Amniotic epithelial cell (primary cell): ENCODE measurements at places on chromosomes 5 and 9.

DNA sequence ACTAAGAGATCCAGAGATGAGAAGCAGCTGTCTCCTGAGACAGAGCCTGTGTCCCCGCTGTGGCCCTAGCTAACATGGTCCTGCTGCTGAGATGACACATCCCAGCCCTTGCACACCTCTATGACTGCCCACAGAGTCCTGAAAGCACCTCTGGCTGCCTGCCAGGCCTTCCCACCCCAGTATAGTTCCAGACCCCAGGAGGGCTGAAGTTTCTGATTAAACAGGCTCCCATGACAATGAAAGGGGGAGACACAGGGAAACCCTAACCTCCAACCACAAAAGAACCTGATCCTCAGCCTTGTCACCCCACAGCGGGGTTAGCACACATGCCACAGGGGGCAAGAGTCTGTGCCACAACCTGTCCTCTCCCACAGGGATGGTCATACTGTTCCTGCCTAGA, 15.6 kb downstream of the CIZ1 start:
- DNase-seq = no peak

DNA sequence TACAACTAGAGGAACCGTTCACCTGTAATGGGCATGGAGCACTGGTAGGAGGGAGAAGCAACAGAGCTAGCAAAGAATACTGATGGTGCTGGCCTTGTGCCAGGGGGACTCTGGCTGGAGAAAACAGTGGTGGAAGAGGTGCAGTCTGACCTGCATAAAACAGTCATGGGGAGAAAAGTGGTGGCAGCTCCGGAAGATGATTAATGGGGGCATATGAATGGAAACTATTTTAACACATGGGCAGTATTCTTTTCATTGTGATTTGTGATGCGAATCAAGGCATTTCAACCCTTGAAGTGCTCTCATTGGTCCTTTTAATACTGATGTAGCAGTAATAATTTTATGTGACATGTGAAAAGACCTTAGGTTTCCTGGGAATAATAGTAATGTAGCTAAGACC, 219.6 kb downstream of the ADAMTS6 start:
- peak; percentile 9 for DNase-seq

DNA sequence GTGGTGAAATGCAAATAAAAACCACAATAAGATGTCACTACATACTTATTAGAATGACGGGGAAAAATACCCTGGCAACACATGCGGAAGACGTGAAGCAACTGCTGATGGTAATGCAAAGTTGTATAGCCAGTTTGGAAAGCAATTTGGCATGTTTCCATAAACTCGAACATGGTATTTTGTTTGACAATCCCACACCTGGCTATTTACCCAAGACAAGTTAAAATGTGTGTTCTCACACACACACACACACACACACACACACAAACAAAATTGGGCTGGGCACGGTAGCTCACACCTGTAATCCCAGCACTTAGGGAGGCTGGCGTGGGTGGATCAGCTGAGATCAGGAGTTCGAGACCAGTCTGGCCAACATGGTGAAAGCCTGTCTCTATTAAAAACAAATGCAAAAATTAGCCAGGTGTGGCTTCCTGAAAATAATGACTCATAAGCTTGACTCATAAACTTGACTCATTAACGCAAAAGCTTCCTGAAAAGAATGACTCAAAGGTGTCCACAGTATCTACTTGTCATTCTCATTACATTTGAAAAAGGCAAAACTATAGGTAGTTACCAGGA, 456.5 kb downstream of the CDH18 start:
- DNase-seq = peak; percentile 27

GRCh38 chr9:131810351-131811170, 70.7 kb upstream of the RAPGEF1 start:
- no peak for DNase-seq

GRCh38 chr5:59158637-59159391, 575.9 kb downstream of the RAB3C start:
- DNase-seq = no peak

DNA sequence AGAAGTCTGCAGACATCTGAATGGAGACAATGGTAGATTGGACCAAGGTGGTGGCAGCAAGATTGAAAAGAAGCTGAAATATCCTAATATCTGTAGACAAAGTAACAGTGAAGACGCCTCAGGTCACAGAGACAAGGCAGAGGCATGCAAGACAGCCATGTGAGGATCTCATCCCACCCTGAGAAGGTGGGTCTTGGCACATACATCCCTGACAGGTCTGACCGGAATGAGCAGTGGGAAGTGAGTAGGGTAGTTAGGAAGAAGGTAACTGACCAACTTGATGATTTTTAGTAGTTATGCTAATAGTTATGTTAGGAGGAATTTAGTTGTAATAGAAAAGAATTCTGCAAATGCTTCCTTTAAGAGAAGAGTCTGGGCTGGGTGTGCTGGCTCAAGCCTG, 229.6 kb downstream of the NDUFS4 start:
- DNase-seq = no peak

- no peak for DNase-seq
These were observed 35.8 kb upstream of the ATP10B start for GRCh38 chr5:160887780-160888179.

GRCh38 chr9:132488626-132489025, 78.6 kb downstream of the CFAP77 start:
- no peak for DNase-seq

DNA sequence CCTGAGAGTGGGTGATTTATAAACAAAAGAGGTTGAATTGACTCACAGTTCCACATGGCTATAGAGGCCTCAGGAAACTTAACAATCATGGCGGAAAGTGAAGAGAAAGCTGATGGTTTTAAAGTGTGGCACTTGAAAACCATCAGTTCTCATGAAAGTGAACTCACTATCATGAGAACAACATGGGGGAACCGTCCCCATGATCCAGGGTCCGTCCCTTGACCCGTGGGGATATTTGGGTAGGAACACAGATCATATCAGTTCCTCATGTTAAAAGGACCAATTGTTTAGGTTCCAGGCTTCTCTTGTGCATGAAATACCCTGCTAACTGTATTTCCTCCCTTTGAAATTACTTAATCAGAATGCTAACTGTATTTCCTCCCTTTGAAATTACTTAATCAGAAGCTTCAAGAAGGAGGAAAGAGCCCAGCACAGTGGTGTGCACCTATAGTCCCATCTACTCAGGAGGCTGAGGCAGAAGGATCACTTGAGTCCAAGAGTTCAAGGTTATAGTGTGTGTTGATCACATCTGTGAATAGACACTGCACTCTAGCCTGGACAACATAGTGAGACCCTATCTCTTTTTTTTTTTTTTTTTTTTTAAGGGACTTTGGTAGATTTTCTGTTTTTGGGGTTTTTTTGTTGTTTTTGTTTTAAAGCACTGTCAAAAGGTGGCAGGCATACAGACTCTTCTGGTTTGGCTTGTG, 24.8 kb downstream of the TTC1 start:
- DNase-seq = no peak

- peak; percentile 69 for DNase-seq
These were observed 40.3 kb upstream of the SVEP1 start for GRCh38 chr9:110619831-110620230.

DNA sequence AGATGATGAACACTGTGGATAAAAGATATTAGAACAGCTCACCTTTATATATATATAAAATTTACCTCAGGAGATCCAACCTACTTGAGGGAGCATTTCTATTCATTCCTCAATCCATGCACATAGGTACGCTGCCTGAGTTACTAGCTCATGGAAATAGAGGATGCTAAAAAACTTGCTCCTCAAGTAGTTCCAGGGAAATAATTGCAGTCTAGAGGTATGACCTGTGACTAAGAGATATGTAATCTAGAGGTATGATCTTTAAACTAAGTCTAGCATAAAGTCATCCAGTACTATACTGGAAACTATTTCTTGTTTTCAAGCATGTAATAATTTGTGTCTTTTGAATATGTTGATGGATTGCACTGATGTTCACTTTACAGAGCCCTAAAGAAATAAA, 471.2 kb downstream of the TAF11L14 start:
- DNase-seq = no peak

DNA sequence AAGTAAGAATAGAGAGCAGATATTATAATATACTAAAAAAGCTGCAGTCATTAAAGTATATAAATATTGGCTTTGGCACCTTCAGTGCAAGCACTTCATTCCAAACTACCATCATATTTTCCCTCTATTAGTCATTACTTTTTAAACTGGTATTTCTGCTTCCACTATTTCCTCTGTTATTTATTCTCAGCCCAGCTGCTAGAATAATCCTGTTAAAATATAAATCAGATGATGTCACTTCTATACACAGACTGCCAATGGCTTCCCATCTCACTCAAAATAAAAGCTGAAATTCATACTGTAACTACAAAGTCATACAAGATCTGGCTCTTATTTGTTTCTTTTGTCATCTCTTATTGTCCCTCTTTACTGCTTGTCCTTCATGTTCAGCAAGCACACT, 432.9 kb downstream of the TLE4 start:
- DNase-seq = no peak

DNA sequence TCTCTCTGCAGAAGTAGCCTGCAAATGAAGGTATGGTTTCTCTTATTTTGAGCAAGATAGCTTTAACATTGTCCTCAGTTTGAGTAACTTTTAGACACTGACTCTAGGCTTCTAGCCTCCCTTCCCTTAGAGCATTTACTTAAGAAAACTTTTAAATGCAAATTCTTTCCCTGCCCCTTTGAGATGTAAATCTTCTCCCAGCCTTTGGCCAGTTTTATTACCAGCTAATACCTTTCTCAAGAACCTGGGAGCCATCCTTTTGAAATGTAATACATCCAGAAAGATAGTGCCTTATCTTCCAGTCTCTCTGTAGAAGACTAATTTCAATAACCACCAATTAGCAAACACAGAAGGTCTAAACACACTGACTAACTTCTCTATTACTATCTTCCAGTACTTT, 688.9 kb upstream of the CDH9 start:
- no peak for DNase-seq

DNA sequence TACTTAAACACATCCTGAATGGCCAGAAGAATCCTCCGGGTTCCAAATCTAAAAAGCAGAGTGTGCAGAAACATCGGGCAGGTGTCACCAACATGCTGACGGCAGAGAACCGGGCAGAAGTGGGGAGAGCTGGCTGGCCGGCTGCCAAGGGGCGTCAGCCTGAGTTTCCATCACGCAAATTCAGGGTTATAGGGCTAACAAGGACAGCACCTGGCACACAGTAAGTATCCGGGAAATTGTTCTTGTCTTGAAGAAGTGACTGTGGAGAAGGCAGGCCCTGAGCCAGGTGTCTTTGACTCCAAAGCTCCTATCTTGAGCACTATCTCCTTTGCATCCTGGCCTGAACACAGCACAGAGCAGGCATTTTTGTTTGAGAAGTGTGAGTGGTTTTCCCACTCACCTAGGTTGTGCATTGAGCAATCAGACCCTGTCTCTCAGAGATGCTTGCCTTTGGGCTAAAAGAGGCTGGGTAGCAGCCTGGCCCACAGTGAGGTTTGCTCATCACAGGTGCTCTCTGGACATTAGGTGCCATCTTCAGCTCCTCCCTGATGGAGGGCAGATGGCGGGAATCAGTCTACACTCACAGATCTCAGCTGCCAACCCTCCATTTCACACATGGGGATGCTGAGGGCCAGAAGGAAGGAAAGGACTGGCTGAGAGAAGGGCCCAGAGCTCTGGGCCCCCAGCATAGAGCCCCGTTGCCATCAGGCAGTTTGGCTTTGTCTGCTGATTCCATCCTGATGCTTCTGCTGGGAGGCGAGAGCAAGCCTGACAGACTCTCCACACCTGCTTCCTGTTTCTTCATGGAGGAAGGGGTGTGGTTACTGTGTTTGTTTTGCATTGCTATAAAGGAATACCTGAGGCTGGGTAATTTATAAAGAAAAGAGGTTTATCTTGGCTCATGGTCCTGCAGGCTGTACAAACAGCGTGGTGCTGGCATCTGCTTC, 52.8 kb downstream of the WHRN start:
- DNase-seq = no peak

- no peak for DNase-seq
These were observed 179.7 kb downstream of the C9orf152 start for GRCh38 chr9:110028271-110028670.

GRCh38 chr9:133742849-133743444, 4.8 kb upstream of the SARDH start:
- DNase-seq = peak; percentile 46

GRCh38 chr9:106077731-106078130, 383.4 kb downstream of the TMEM38B start:
- DNase-seq = no peak

DNA sequence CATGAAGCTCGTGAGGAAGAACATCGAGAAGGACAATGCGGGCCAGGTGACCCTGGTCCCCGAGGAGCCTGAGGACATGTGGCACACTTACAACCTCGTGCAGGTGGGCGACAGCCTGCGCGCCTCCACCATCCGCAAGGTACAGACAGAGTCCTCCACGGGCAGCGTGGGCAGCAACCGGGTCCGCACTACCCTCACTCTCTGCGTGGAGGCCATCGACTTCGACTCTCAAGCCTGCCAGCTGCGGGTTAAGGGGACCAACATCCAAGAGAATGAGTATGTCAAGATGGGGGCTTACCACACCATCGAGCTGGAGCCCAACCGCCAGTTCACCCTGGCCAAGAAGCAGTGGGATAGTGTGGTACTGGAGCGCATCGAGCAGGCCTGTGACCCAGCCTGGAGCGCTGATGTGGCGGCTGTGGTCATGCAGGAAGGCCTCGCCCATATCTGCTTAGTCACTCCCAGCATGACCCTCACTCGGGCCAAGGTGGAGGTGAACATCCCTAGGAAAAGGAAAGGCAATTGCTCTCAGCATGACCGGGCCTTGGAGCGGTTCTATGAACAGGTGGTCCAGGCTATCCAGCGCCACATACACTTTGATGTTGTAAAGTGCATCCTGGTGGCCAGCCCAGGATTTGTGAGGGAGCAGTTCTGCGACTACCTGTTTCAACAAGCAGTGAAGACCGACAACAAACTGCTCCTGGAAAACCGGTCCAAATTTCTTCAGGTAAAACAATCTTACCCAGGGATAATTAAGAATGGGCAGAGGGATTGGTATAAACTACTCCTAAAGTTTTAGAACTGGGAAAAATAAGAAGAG, 12.9 kb downstream of the ITGA1 start:
- peak; percentile 73 for DNase-seq

GRCh38 chr5:93585041-93585766, 2.2 kb downstream of the NR2F1 start:
- DNase-seq = no peak

DNA sequence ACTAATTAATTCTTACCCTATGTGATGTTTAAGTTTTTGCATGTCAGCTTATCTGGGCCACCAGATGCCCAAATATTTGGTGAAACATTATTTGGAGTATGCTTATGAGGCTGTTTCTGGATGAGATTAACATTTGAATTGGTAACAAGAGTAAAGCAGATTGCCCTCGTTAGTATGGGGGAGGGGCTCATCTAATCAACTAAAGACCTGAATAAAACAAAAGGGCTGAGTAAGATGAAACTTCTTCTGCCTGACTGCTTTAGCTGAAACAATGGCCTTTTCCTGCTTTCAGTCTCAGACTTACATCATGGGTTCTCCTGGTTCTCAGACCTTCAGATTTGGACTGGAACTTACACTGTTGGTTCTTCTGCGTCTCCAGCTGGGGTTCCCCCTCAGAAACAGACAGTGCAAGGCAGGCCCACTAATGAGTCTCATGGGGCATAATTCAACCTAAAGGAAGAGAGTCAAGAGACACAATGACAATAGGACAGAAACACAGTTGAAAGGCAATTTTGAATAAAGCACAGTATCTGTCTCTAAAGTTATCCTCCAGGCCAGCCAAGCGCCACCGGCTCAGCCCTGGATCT, 288.4 kb downstream of the CAAP1 start:
- no peak for DNase-seq

GRCh38 chr5:154117930-154118329, 72.6 kb upstream of the GALNT10 start:
- DNase-seq = peak; percentile 7
